ENCODE measurements at places on chromosomes 4 and X. TPM values are rescaled to one million over a fixed set of nuclear protein-coding genes. Genes with fewer than 3 reads are reported as not detected.
A peak's percentile ranks its signal among the peaks of the same experiment; 100 is the strongest.

DNA sequence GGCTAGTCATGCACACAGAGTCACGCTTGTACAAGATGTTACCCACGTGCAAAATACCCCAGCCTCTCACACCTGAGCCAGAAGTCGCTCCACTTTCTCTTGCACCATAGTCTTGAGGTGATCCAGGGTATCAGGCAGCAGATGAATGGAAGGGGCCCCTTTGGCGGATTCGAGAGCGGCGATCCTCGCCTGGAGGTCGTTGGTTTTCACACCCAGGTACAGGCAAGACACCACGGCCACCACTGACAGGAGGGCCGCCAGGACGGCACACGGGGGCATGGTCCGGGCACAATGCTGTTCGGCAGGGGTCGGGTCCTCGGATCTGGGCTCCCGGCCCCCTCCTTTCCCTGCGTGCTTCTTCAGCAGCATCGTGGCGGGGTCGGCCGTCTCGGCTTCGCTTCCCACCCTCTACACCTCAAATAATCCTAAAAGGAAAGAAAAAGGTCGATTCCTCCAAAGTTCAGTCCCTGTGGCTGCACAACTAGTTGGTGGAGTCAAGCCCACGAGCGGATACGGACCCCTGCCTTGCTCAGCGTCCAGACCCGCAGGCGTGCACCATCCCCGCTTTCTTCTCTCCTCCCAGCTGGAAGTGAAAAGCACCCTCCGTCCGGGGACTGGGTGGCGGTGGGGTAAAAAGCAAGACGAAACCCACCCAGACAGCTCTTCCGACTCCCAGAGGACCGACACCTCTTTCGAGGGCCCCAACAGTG is 652 bp downstream of the COL25A1 start:
- no peak overlapping the region for H3K27ac ChIP-seq
- peaks cover 47% of the 10 kb centered on the region for H3K27me3 ChIP-seq

DNA sequence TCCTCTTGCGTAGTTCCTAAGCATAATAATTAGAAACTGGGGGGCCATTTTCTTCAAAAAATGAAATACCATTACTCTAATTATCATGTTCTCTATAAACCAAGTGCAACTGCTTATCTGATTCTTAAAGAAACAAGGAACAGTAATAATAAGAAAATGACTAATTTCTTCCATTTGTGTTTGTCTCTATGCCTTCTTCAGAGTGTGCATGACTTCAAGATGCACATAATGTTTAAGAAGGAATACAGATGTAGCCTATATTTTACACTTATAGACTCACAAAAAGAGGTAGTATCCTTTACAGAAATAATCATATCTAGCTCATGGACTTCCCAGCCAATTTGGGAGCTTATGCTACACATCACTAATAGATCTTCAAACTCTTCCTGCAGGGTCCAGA is 131.7 kb downstream of the CHRNA9 start:
- no peaks in the 10 kb centered on the region for H3K36me3 ChIP-seq
- DNase-seq, result no peak
- H3K4me3 ChIP-seq, result no peak overlapping the region
- H3K27me3 ChIP-seq, result peaks cover 2% of the 10 kb centered on the region

- H3K36me3 ChIP-seq, result no peaks in the 10 kb centered on the region
- no peak for DNase-seq
- H3K4me1 ChIP-seq, result peaks cover 9% of the 10 kb centered on the region
- no peak overlapping the region for H3K27ac ChIP-seq
- H3K27me3 ChIP-seq, result no peaks in the 10 kb centered on the region
Observed at GRCh38 chr4:52838729-52839586, 23.2 kb upstream of the RASL11B start.

GRCh38 chr4:102725229-102725628 is 35.5 kb downstream of the MANBA start:
- H3K4me3 ChIP-seq, result no peak overlapping the region
- H3K36me3 ChIP-seq, result peaks cover 9% of the 10 kb centered on the region
- peaks cover 4% of the 10 kb centered on the region for H3K4me1 ChIP-seq
- no peak for DNase-seq

DNA sequence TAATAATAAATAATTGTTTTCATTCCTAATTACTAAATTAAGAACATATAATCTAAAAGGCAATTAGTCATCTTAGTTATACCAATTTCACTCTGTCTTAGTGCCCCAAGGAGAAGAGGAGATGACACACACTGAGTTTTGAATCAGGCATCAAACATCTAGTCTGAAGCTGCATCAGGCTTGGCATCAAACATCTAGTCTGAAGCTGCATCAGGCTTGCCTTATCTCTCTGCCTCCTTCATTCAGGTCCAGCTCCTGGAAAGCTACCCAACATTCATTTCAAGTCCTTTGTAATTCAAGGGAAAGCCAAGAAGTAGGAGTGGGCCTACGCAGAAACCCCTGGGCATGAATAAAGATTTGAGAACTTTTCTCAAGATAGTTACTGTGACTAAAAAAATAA is 62.2 kb downstream of the SH3RF1 start:
- DNase-seq, result no peak
- no peak overlapping the region for H3K27ac ChIP-seq
- H3K36me3 ChIP-seq, result no peaks in the 10 kb centered on the region
- peaks cover 3% of the 10 kb centered on the region for H3K27me3 ChIP-seq

DNA sequence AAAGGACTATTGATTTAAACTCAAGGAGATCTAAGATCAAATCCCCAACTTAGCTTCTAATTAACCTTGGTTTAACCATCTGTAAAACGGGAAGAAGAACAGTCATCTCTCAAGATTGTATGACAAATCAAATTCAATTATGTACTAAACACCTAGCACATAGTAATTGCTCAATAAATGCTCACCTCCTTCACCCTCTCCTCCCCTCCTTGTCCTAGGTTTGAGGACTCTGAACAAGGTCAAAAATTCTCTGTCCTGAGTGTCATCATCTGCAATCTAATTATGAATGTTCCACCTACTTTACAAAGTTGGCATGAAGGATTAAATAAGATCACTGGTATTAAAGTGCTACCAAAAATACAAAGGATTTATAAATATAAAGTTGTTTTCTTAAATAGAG is 320.1 kb upstream of the PPARGC1A start:
- H3K4me1 ChIP-seq, result no peaks in the 10 kb centered on the region
- no peaks in the 10 kb centered on the region for H3K36me3 ChIP-seq
- H3K27me3 ChIP-seq, result no peaks in the 10 kb centered on the region
- H3K27ac ChIP-seq, result no peak overlapping the region

DNA sequence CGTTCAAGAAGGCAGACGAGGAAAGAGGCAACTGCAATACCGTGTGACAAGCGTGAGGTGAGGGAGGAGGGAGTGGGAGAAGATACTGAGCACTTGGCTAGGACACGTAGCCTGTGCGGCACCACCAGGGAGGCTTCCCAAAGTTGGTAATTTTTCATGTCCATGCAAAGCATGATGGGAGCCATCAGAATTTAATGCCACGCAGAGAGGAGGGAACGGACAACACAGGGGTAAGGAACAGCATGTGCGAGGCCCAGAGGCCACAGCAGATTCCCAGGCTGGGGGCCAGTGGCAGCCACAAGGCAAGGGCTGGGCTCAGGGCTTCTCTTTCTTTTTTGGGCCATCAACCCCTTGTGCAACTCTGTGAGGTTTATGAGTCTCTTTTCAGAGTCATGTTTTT is 11.0 kb upstream of the CLDN24 start:
- DNase-seq, result no peak
- H3K4me1 ChIP-seq, result peaks cover 5% of the 10 kb centered on the region
- no peak overlapping the region for H3K4me3 ChIP-seq
- H3K36me3 ChIP-seq, result no peaks in the 10 kb centered on the region
- H3K27ac ChIP-seq, result no peak overlapping the region

DNA sequence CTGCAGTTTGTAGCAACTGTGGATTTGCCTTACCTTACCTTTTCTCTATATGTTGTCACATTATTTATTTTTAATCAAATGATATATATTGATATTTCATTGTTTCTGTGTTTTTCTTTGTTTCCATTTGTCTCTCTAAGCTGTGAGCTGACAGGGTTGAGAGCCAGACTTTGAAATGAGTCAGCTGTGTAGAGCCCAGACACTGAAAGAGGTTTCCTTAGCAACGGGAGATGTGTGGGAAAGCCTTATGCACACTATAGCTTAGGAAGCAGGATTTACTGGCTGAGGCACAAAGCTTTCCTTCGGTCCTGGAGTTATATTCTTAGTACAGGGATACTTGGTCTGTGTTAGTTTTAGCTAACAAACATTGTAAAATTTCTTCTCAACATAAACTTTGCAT is 192.2 kb downstream of the FGF13 start:
- no peaks in the 10 kb centered on the region for H3K27me3 ChIP-seq
- H3K36me3 ChIP-seq, result no peaks in the 10 kb centered on the region
- no peak for DNase-seq
- H3K27ac ChIP-seq, result no peak overlapping the region

GRCh38 chrX:47030339-47030738 is 47.9 kb upstream of the RGN start:
- no peaks in the 10 kb centered on the region for H3K36me3 ChIP-seq
- no peaks in the 10 kb centered on the region for H3K27me3 ChIP-seq
- no peak overlapping the region for H3K4me3 ChIP-seq
- no peak overlapping the region for H3K27ac ChIP-seq
- no peak for DNase-seq

DNA sequence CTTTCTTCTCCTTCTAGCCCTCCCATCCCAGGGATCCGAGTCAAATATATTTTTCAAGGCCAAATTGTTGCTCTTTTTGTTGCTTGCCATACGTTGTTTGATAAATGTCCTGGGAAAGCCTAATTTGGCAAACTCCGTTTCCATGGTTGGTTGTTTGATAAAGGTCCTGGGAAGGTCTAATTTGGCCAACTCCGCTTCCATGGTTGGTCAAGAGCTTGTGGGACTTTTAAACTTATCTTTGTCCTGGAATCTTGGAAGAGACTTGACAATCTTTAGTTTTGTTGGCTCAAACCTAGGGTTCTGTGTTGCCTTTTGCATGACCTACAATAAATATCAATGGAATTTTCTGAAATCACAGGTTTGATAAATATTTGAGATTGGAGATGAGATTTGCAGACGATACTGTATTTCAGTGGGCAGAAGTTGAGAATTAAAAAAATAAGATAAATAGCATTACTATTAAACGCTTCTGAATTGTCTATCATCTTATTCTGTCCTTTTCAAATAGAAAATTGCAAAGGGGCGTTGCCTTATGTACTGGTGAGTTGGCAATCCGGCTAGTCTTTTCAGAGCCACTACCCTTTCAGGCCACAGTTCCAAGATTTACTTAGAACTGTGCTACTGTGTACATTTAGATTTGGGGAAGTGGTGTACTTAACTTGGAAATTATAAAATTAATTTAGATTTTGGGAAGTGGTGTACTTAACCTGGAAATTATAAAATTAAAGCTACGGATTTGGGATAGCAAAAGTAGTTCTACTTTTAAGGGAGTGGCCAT is 804 bp downstream of the OSTC start:
- DNase-seq, result no peak
- H3K4me1 ChIP-seq, result peaks cover 34% of the 10 kb centered on the region
- H3K36me3 ChIP-seq, result peaks cover 7% of the 10 kb centered on the region
- H3K4me3 ChIP-seq, result peak overlapping the region; percentile 96
- H3K27ac ChIP-seq, result peak overlapping the region; percentile 91
- H3K27me3 ChIP-seq, result no peaks in the 10 kb centered on the region

DNA sequence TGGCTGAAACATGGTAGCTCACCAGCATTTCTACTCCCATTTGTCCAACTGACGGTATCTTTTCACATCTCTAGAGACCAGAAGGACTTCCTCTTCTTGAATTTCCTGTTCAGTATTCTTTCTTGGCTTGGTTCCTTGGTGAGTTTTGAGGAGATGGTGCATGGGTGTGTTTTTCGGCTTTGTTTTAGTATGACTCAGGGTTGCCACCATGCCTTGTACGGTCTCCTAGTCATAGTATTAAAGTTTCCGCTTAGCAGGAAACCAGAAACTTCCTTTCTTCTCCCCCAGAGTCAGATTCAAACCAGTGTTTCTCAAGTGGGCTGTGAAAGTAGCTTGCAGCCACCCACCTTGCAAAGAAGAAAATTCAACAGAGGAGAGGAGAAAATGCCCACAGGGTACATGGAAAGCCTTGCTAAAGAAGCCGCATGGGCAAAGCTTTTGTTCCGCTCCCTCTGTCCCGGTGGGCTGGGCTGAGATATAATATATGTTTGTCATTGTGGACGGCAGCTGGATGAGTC is 5.7 kb downstream of the CD99 start:
- H3K36me3 ChIP-seq, result peaks cover 78% of the 10 kb centered on the region
- DNase-seq, result peak; percentile 78
- H3K4me1 ChIP-seq, result peaks cover 81% of the 10 kb centered on the region
- H3K27me3 ChIP-seq, result no peaks in the 10 kb centered on the region
- peak overlapping the region; percentile 86 for H3K4me3 ChIP-seq

- H3K4me1 ChIP-seq, result no peaks in the 10 kb centered on the region
- no peak overlapping the region for H3K4me3 ChIP-seq
- no peak overlapping the region for H3K27ac ChIP-seq
- no peaks in the 10 kb centered on the region for H3K36me3 ChIP-seq
- DNase-seq, result no peak
- H3K27me3 ChIP-seq, result no peaks in the 10 kb centered on the region
Observed at GRCh38 chrX:65772842-65773241, 105.4 kb downstream of the MSN start.

DNA sequence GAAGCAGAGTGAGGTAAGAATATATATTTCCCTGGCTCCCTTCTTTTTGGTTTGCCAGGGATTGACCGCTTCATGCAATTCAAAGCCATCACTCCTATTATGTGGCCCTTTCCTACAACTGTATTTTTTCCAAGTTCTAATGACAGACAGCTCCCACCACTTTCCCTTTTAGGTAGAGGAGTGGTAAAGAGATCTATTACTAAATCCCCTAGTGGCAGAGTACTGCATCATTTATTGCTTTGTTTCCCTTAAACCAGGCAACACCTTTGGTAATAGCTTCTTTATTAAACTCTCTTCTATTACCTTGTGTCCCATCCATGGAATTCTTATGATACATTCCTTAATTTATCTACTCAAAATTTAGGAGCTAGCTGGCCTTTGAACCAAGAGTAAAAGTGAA is 90.7 kb downstream of the CNOT6L start:
- DNase-seq, result no peak
- no peaks in the 10 kb centered on the region for H3K27me3 ChIP-seq
- peaks cover 19% of the 10 kb centered on the region for H3K4me1 ChIP-seq
- peak overlapping the region; percentile 3 for H3K27ac ChIP-seq

- H3K4me3 ChIP-seq, result no peak overlapping the region
- H3K36me3 ChIP-seq, result no peaks in the 10 kb centered on the region
- H3K27ac ChIP-seq, result no peak overlapping the region
- H3K4me1 ChIP-seq, result no peaks in the 10 kb centered on the region
Observed at GRCh38 chrX:21725916-21726315, 32.0 kb downstream of the SMPX start.

DNA sequence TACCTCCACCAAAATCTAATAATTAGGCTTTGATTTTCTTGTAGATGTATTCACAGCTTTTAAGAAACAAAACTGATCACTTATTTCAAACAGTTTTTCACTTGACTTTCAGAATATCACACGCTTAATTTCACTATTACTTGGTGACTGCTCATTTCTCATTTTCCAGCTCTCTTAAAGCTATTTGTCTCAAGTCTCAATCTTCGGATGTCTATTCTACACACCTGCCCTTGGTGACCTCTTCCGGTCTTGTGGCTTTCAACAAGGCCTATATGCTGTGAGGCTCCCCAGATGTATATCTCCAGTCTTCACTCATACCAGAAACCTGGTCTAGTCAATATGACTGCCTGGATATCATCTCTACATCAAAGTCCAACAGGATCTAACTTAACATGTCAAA is 34.9 kb upstream of the ANXA10 start:
- no peak overlapping the region for H3K4me3 ChIP-seq
- DNase-seq, result no peak
- H3K36me3 ChIP-seq, result no peaks in the 10 kb centered on the region
- no peak overlapping the region for H3K27ac ChIP-seq
- H3K27me3 ChIP-seq, result no peaks in the 10 kb centered on the region
- no peaks in the 10 kb centered on the region for H3K4me1 ChIP-seq

Gene SERTM2
- not detected for total RNA-seq

Gene TLR7
- total RNA-seq, result not detected

Gene MAGEA2B
- total RNA-seq, result not detected

Gene PAGE2
- total RNA-seq, result not detected

Gene SFRP2
- total RNA-seq, result not detected

Gene GABRA4
- total RNA-seq, result not detected

Gene SATL1
- total RNA-seq, result not detected

Measured in activated CD4-positive, alpha-beta memory T cell treated with anti-CD3 and anti-CD28 coated beads for 36 hours (primary cell).